NCI-H345 (cell line): ENCODE measurements at places on chromosomes 2 and 18.

GRCh38 chr18:48676756-48677368, 138.0 kb downstream of the CTIF start:
- DNase-seq = no peak

DNA sequence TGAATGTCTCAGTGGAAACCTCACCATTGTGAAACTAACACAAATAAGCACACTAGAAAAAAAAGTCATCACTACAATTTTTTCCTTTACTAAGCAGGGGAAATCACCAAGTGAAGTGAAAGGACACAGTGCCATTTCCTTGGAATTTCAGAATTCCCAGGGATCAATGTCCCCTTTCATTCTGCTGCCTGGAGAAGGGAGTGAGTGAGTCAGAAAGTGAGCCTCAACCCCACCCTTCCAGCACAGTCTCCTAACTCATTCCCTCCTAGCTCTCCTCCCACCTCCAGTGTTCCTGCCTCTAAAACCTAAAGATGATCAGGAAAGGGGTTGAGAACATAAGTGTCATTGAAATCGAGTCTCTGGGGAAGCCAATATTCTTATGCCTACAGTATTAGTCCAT, 608.5 kb downstream of the RNF144A start:
- no peak for DNase-seq

DNA sequence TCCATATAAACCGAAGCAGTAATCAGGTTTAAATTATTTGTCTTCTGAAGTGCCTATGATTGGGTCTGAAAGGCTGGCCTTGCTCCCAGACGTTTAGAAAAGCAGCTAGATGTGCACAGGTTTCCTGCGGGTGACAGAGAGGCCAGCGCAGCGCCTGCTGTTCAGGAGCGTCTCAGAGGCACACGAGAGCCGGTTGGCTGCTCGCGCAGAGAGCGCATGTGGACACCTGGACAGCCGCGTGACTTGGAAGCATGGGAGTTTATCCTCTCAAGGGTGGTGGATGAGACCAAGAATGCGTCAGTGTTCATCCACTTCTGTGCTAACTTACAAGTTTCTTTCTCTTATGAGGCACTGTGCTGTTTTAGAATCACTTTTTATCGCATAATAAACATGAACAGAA, 303.7 kb downstream of the PTGR3 start:
- peak; percentile 69 for DNase-seq

GRCh38 chr2:23489471-23490322, 104.7 kb downstream of the KLHL29 start:
- DNase-seq = no peak

DNA sequence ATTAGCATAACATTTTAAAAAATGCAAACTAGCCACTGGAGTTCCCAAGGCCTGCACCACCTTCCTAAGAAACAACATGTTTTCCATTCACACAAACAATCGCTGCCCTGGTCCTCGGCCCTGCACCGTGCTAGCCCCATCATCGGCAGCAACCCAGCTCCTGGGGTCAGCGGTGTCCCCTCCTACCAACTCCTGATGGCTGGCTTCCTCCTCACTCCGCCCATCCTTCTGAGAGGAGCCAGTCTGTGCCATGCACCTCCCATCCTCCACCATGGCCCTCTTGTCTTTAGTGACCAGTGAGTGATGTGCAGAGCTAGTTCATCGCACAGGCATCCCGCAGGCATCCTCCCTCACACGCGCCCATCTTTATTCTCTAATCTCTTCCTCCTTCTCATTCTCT, 81.9 kb downstream of the LONRF2 start:
- DNase-seq = no peak

DNA sequence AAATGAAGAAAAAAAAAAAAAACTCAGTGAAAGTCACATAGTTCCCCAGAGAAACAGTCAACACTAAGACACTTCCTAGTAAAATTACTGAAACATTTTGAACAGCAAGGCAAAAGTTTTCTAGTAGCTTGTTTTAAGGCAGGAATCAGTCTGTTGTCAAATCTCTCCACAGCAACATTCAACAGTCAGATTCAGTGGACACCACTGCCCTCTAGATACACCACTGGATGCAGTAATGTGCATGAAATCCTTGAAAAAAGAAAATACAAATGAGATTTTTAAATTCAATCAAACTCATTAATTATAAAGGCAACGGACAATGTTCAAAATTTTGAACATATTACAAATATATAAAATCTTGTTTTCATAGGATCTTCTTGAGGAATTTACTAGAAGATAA, 46.4 kb downstream of the GRB14 start:
- no peak for DNase-seq

GRCh38 chr2:150167711-150168110, 319.8 kb downstream of the RND3 start:
- DNase-seq = no peak

DNA sequence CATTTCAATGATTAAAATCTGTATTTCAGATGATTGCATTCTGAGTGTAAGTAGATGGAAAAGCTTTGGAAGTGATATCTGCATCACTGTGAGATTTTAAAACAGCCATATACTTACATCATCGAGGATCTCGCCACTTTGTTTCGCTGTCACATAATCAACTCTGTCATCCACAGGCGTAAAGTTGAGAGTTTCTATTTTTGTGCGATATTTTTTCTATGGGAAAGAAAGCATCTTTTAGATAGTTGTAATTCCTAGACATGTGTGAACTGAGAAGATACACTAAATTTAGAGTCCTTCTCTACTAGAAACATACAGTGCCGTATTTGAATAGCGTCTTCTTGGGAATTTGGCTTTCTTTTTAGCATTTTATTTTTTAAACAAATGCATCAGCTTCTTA, 158.8 kb downstream of the RIF1 start:
- no peak for DNase-seq

GRCh38 chr2:128513961-128514283, 195.3 kb upstream of the HS6ST1 start:
- no peak for DNase-seq

DNA sequence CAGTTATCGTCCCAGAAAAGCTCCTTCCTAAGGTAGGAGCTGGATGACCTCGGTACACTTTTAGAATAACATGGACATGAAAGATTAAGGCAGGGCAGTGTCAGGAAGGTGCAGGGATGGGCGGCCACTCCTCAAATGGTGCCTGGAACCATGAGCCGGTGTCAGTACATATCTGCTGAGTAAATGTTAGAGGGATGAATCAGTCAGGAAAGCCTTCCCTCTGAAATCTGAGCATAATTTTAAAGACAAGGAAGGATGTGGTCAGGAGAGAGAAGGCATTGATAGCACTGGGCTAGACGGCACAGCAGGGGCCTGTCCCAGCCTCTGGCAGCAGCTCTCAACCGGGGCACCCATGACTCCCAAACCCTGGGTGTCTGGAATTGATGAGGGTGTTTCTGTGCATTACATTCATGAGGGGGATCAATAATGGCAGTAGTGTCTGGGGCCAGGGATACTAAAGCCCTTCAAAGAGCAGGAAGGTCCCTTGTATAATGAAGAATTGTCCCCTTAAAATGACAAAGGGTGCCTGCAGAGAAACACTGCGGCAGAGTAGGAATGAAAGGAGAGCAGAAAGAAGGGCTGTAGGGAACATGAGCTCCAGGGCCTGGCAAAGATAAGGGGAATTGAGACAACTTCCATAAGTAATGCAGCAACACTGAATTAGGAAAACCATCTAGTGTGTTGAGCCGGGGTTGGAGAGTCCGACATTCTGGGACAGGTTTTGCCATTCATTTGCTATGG, 162.3 kb upstream of the REV1 start:
- no peak for DNase-seq

- DNase-seq = no peak
Observed at GRCh38 chr2:147482916-147483669, 361.7 kb upstream of the ACVR2A start.

GRCh38 chr2:196464311-196464710, 175.2 kb upstream of the CCDC150 start:
- no peak for DNase-seq

DNA sequence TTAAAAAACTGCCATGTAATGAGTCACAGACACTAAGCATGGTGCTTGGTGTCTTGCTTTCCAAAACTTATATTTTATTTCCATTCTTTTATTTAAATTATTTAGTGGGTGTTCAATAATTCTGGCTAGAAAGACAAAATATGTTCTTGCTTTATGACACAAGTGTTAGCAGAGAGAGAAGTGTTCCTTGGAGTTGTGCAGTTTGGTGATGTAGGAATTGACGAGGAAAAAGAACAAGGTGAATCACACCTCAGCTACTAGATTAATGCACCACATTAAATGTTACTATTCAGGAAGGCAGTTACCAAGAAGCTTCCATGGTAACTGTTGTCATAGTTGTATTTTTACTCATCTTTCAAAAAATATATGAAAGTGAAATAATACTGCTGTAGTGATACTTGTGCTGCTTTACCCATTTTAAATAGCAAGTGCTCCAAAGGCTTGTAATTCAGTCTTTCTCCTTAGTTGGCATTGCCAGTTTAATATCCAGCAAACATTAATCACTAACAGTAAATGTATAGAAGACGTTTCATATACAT, 28.3 kb downstream of the ADAM23 start:
- DNase-seq = no peak

DNA sequence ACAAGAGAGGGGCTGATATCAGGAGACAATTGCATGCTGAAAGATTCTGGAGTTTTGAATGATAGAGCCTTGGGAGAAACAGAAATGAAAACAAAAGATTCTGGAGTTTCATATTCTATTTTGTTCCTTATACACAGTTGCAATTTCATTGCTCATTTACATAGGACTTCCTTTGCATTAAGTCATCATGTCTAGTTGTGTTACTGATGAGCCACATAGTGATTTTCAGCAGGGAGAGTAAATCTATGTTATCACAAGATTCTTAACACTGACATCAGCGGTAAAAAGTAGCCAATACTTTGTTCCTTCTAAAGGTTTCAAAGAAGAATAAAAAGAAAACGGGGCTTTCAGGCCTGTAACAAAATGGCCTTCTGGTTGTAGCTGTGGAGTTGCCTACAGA, 7.1 kb downstream of the ADAM17 start:
- no peak for DNase-seq

DNA sequence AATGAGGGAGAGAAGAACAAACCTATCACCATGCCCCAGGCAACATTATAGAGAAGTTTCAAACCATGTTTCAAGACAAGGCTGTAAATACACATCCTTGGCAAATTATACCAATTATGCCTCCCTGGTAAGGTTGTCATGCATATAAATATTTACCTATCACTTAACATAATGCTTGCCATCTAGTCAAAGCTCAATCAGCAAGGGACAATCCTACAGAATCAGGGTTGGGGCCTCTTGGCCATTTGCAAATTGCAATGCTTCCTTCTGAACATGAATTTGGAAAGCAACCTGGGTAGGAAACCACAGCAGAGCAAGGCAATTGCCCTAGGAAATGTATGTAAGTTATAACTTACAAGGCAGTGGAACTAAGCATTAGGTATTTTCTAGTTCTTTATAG, 907.2 kb upstream of the CDH2 start:
- peak; percentile 68 for DNase-seq

- no peak for DNase-seq
Observed at GRCh38 chr18:75157851-75158250, 51.1 kb downstream of the PTGR3 start.

DNA sequence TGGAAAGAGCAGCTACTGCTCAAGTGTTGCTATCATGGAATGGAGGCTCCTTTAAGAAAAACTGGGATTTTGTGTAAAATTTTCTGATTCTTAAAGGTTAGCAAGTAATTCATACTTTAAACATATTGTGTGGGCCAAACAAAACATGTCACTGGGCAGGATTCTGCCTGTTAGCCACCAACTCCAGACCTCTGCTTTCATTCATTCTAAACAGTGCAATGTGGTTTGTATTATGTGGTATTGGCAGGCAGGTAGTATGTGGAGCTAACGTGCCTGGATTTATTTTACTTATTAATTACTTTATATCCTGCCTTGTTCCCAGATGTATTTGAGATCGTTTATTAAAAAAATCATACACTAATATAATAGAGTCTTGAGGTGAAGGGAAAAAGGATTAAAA, 1521.3 kb upstream of the ACVR2A start:
- DNase-seq = no peak

- DNase-seq = no peak
Observed at GRCh38 chr2:45316576-45317338, 294.3 kb downstream of the SRBD1 start.
